ENCODE measurements at places on chromosomes 12 and 14.

- no peak for DNase-seq
- no peak overlapping the region for H3K4me3 ChIP-seq
- no peaks in the 10 kb centered on the region for H3K4me1 ChIP-seq
- H3K27me3 ChIP-seq, result no peaks in the 10 kb centered on the region
- H3K27ac ChIP-seq, result no peak overlapping the region
- H3K36me3 ChIP-seq, result no peaks in the 10 kb centered on the region
Observed at GRCh38 chr12:19800884-19801283, 361.6 kb downstream of the AEBP2 start.

GRCh38 chr12:65339161-65339560, 60.7 kb downstream of the MSRB3 start:
- no peaks in the 10 kb centered on the region for H3K36me3 ChIP-seq
- peak; percentile 66 for DNase-seq
- peaks cover 3% of the 10 kb centered on the region for H3K4me1 ChIP-seq
- H3K27me3 ChIP-seq, result no peaks in the 10 kb centered on the region
- H3K4me3 ChIP-seq, result no peak overlapping the region
- no peak overlapping the region for H3K27ac ChIP-seq

GRCh38 chr12:28872654-28873268, 276.3 kb upstream of the FAR2 start:
- peak; percentile 75 for DNase-seq
- no peaks in the 10 kb centered on the region for H3K4me1 ChIP-seq
- no peak overlapping the region for H3K4me3 ChIP-seq
- no peaks in the 10 kb centered on the region for H3K27me3 ChIP-seq
- H3K36me3 ChIP-seq, result no peaks in the 10 kb centered on the region

DNA sequence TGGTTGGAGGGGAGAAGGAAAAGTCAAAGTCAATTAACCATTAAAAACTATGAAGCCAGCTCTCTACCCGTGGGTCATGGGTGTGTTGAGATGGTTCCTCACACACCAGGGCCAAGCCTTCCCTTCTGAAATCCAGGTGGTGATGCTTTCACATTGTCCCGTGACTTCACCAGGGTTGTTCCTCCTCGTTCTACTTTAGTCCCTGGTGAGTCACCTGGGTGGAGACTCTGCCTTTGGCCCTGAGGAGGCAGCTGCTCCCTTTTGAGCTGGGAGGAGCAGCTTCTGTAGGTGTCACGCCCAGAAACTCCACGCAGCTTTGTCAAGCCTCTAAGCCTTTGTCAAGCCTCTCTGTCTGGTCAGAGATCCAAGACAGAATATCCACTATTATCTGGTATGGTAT, 348.3 kb downstream of the BMP4 start:
- no peak for DNase-seq
- no peaks in the 10 kb centered on the region for H3K36me3 ChIP-seq
- H3K27ac ChIP-seq, result no peak overlapping the region
- no peaks in the 10 kb centered on the region for H3K27me3 ChIP-seq
- H3K4me1 ChIP-seq, result no peaks in the 10 kb centered on the region

DNA sequence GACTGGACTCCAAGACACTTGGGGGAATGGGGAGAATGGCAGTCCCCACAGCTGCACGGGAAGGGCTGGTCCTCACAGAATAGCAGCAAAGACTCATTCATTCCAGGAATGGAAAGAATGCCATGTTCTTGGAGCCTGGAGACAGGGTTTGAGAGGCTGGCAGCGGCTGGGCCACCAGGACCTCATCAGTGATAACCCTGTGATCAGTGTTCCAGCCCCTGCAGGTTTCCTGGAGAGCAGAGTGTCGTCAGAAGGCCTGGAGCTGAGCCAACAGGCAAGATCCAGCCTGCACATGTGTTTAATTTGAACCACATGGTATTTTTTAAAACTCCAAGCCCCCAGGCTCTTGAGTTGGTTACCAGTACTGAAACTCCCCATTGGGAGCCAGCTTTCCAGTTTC, 11.3 kb downstream of the BDKRB1 start:
- no peak overlapping the region for H3K4me3 ChIP-seq
- no peaks in the 10 kb centered on the region for H3K27me3 ChIP-seq
- DNase-seq, result peak; percentile 25
- H3K27ac ChIP-seq, result no peak overlapping the region
- H3K36me3 ChIP-seq, result no peaks in the 10 kb centered on the region

DNA sequence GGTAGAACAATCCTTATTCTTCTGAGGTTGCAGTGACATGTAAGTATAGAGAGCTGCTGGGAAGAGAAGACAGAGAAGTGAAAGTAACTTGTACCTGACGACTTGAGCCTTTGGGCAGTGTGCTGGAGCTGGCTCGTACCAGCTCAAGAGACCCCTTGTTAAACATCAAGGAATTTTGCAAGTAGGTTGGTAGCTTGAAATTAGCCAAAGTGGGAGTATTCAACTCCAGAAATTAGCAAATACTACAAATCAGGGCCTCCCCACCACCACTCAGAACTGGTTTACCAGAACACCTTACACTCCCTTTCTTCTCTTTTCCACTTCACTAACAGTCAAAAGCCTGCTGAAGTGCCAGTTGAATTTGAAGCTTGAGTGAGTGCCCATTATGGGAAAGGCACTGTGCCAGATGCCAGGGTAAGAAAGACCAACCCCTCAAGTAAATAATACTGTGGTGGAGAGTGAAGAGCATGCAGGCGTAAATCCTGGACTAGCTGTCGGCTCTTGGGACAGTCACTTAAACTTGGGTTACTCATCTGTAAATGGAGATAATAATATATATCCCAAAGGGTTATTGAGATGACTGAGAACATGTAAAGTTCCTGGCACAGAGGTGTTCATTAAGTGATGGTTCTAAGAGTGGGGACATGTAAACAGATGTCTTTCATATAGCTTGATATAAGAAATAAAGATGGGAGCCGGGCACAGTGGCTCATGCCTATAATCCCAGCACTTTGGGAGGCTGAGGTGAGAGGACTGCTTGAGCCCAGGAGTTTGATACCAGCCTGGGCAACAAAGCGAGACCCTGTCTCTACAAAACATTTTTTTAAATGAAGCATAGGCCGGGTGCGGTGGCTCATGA, 27.0 kb upstream of the EID3 start:
- no peak overlapping the region for H3K4me3 ChIP-seq
- no peaks in the 10 kb centered on the region for H3K36me3 ChIP-seq
- no peak overlapping the region for H3K27ac ChIP-seq
- H3K27me3 ChIP-seq, result no peaks in the 10 kb centered on the region
- no peak for DNase-seq

GRCh38 chr12:68162374-68162773, 2.8 kb upstream of the IFNG start:
- no peaks in the 10 kb centered on the region for H3K4me1 ChIP-seq
- no peaks in the 10 kb centered on the region for H3K27me3 ChIP-seq
- DNase-seq, result peak; percentile 44
- H3K27ac ChIP-seq, result no peak overlapping the region

DNA sequence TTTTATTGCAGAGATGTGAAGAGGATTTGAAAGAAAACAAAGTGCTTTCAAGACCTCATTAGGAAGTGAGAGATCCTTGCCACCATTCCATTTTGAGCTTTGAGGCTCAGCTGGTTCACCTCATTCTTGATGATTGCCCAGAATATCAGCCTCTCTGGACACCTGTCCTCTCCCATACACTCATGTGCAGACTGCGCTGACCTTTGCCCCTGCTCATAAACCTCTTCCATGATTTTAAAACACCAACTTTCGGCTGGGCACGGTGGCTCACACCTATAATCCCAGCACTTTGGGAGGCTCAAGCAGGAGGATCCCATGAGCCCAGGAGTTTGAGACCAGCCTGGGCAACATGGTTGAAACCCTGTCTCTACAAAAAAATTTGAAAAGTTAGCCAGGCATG, 8.9 kb downstream of the COX14 start:
- H3K4me1 ChIP-seq, result no peaks in the 10 kb centered on the region
- no peaks in the 10 kb centered on the region for H3K27me3 ChIP-seq
- no peaks in the 10 kb centered on the region for H3K36me3 ChIP-seq
- no peak for DNase-seq
- no peak overlapping the region for H3K4me3 ChIP-seq

DNA sequence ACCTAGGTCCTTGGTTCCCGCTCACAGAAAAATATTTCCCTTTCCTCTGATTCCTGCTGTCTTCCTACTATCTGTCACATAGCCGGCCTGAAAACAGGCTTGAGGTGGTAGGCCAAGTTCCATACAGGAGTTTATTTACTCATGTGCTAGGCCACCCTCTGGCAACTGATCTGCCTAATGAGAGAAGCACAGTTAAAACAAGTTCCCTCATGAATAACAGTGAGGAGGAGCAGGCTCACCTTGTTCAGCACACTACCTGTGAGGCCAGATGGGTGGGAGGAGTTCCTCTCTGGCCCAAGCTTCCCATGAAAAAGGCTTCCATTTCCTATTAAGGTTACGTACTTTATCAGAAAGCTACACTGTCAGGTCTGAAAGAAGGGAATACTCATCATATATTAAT, 206.0 kb downstream of the MYRFL start:
- no peak for DNase-seq
- H3K27me3 ChIP-seq, result no peaks in the 10 kb centered on the region
- no peaks in the 10 kb centered on the region for H3K4me1 ChIP-seq
- no peak overlapping the region for H3K4me3 ChIP-seq
- H3K27ac ChIP-seq, result no peak overlapping the region

DNA sequence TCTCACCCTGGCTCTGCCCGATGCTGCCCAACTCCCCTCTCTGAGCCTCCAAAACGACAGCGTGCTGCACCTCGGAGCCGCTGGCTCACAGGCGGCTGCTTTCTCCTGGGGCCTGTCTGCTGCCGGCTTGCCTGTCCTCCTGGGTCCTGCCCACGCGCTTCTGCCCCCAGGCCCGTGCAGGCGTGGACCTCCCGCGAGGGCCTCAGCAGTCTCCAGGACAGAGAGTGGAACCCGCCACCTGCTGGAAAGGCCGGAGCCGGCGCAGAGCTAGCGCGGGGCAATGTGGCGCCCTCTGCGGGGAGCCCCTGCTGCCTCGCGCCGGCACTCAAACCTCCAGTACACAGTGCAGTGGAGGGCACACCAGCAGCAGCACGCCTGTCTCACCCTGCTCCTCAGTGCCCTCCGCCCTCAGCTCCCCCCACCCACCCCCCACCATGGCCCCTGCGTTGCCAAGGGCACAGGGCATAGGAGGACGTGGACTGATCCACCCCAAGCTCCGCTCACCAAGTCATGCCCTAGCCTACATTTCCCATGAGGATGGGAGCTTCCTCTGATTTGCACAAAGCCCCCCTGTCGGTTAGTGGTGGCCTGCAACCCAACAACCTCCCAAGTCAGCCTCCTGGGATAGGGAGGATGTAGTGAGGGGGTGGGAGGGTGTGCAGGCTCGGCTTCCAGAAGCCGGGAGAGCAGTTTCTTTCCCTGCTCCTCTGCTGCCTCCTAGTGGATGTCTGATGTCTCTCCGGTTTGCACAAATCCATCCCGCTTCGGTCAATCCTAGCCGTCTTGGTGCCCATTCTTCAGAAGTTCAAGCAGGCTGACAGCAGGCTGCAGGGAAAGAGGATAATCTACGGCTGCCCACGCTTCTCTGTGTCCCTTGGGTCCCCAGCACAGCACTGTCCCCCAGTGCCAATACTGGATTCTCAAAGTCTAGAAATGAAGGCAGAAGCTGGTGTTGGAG, 25.2 kb downstream of the KRT8 start:
- H3K4me3 ChIP-seq, result no peak overlapping the region
- H3K4me1 ChIP-seq, result no peaks in the 10 kb centered on the region
- H3K27me3 ChIP-seq, result no peaks in the 10 kb centered on the region
- H3K27ac ChIP-seq, result no peak overlapping the region

- H3K27me3 ChIP-seq, result no peaks in the 10 kb centered on the region
- H3K4me3 ChIP-seq, result no peak overlapping the region
- H3K4me1 ChIP-seq, result no peaks in the 10 kb centered on the region
Observed at GRCh38 chr12:132471858-132472255, 18.1 kb upstream of the FBRSL1 start.

DNA sequence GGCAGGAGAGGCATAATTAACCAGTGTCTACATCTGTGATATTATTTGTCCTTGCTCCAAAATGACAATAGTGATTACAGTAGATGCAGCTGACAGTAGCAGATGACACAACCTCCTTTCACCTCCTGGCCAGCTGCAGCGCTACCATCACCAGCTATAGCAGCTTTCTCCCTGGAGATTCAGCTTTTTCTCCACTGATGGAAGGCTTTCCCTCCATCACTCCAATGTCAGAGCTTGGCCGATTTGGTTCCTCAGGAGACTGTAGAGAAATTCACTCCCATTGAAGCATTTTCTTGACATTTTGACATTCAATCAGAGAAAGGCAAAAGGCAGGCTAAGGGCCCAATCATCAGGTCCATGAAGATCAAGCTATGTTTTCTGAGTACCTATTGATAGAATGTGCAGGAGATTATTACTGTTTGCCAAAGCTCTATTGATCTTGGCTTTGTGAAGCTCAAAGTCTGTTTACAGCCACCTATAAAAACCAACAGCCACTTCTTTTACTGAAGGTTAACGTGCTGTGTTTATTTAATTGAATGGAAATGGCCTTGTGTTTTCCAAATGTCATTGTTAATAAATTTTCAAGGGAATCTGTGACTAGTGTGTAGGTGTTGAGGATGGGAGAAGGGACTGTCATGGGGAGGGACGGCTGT, 785.1 kb downstream of the DIO2 start:
- no peaks in the 10 kb centered on the region for H3K36me3 ChIP-seq
- H3K4me3 ChIP-seq, result no peak overlapping the region
- H3K27ac ChIP-seq, result no peak overlapping the region
- H3K4me1 ChIP-seq, result no peaks in the 10 kb centered on the region
- DNase-seq, result no peak

GRCh38 chr12:5556946-5557673, 125.2 kb downstream of the NTF3 start:
- no peaks in the 10 kb centered on the region for H3K27me3 ChIP-seq

DNA sequence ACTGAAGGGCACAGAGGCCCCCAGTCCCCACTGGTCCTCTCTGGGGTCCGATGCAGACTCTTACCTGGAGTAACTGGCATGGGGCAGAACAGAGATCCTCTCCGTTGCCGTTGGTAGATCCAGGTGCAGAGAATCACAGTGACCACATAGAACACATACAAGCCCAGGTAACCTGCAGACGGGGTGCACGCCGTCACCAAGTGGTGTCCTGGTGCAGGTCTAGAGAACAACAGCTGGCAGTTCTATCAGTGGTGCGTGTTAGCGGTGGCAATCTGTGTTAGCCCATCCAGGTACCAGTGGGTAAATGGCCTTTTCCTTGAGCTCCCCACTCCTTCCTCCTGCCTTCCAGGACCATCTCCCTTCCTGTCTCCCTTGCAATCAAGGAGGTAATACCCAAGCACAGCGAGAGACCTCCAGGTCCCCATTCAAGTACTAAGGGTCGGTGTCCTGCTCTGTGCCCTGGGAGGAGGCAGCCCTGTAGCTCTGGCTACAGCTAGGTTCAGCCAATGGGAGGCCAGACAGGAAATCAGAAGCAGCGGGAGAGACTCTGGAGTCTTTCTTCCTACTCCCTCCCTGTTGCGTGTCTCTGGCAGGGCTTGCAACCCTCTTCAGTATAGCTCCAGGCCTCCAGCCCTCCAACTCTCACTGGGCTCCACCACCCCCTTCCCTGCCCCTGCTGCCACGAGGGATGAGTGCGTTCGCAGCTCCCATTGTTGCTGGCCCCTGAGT, 15.8 kb downstream of the SLC8B1 start:
- H3K4me1 ChIP-seq, result no peaks in the 10 kb centered on the region
- H3K4me3 ChIP-seq, result no peak overlapping the region
- no peaks in the 10 kb centered on the region for H3K27me3 ChIP-seq
- no peak for DNase-seq
- peaks cover 2% of the 10 kb centered on the region for H3K36me3 ChIP-seq

GRCh38 chr12:92330654-92331053, 185.0 kb upstream of the BTG1 start:
- no peaks in the 10 kb centered on the region for H3K27me3 ChIP-seq
- DNase-seq, result no peak
- no peak overlapping the region for H3K4me3 ChIP-seq
- H3K4me1 ChIP-seq, result no peaks in the 10 kb centered on the region

Measured in mesendoderm (in vitro differentiated cells).